BE2C (cell line): ENCODE measurements at places on chromosomes 7 and 10.

- DNase-seq, result peak; percentile 25
These were observed 259.2 kb downstream of the TNS3 start for GRCh38 chr7:47322731-47323130.

GRCh38 chr7:81769891-81770727 lies at the start of gene HGF:
HGF (minus strand) TSS chr7:81770047; CDS start chr7:81769971, 76 bp downstream.
- peak; percentile 78 for DNase-seq

DNA sequence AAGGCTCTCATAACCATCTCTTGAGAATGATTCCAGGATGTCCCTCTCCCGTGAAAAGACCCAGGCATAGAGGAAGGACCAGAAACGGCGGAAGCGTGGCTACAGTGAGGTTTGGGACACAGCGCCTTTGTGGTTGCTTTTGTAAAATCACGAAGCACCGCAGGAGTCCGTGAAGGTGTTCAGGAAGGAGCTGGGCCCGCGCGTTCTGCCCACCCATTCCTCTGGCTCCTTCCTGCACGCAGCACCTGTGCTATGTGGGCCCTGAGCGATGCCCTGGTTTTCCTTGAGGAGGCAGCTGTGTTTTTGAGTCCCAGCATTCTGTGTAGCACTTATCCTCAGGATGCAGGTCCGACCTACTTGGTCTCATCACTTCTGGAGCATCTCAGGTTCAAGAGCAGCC lies 112.8 kb downstream of the TRRAP start:
- DNase-seq, result no peak

DNA sequence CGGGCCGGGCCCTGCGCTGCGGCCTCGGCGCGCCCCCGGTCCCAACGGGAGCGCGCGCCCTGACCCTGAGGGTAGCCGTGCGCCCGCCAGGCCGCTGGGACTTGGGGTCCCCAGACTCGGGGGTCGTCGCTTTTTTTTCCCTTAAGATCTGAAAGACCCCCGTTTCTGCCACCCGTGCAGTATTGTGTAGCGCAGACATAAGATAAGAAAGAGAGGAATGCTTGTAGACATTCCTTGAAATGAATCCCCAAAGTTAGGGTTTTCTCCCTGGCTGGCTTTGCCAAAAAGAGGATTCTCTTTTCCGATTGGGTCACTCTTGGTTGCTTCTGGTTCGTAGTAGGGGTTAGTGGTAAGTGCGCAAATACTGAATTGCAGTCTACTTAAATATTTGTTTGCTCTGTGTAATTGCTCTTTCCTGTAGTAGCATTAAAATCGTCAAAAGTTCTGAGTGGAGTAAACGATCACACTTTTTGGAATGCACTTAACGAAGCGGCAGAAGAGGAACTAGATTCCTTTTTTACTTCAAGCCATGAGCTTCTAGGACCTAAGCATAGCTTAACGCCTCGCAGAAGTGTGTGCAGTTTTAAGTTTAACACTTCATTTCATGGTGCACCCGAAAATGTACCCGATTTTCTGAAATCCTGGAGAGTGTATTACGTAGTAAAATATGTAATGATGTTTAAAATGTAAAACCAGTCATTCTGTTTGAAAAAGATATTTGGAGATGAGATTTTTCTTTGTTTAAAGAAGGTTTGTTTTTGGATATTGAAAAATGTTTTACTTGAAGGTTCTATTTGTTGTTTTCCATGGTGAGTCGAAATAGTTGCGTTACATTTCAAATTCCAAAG lies 1.3 kb downstream of the CUL1 start:
- DNase-seq, result no peak

GRCh38 chr7:33970536-33970935 lies 65.2 kb downstream of the BMPER start:
- no peak for DNase-seq

- peak; percentile 84 for DNase-seq
These were observed 27.8 kb downstream of the UNC5B start for GRCh38 chr10:71239946-71240795.

GRCh38 chr7:84482476-84482875 lies 287.9 kb upstream of the SEMA3A start:
- no peak for DNase-seq

- peak; percentile 52 for DNase-seq
These were observed 11.2 kb downstream of the UBE2D4 start for GRCh38 chr7:43937444-43937843.

- DNase-seq, result no peak
These were observed 254.6 kb downstream of the ANKRD30A start for GRCh38 chr10:37379991-37380390.

DNA sequence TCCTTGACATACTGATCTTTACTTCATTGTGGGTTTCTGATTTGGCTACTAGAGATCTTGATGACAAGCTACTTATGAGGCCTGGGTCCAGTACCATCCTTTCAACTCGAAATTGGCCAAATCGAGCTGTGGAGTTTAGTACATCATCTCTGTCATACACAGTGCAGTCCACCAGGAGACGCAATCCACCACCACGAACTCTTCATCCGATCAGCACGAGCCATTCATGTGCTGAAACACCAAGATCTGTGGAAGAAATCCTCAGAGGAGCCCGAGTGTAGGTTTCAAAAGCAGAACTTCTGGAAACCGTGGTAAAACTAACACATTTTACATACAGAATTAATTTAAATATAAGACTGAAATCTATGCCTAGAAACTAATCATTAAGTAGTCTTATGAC lies 14.2 kb downstream of the DNAJC9 start:
- DNase-seq, result peak; percentile 20

- DNase-seq, result peak; percentile 59
These were observed 903 bp upstream of the KCNMA1 start for GRCh38 chr10:77638321-77639101.

DNA sequence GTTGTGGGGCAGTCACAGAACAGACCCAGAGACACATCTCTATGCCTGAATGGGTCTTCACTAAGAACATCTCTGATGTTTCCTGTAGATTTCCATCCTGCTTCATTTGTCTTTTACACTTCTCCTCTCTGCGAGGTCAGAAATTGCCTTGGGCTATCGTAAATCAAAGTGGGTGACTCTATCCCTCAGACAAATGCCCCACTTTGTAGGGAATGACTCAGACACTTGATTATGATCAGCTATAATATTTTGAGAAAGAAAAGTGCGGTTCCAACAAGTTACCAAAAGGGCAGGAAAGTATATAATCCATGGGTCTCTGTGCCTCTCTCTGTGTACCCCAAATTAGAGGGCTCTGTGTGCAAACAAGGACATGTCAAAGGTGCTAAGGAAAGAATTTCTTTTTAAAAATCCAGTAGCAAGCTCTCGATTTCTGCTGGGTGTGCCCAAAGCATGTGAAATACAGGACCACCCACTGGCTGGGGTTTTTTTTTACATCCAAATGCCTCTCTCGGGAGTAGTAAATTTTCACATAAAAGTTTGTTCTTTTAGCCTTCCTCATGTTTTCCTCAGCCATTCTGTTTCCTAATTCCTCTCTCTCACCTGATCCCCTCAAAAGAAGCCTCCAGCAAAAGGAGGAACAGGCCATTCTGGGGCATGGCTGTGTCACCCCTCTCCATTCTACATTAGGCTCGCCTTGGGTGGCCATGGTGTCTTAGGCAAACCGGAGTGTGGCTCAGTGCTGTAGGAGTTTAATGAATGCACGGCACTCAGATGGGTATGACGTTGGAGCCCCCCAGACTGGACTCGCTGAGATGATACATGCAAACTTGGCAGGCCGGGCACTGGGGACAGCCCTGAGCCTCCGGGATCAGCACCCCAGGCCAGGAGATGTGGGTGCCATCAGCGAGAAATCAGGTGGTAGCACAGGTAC lies 6.3 kb upstream of the OPN4 start:
- no peak for DNase-seq

DNA sequence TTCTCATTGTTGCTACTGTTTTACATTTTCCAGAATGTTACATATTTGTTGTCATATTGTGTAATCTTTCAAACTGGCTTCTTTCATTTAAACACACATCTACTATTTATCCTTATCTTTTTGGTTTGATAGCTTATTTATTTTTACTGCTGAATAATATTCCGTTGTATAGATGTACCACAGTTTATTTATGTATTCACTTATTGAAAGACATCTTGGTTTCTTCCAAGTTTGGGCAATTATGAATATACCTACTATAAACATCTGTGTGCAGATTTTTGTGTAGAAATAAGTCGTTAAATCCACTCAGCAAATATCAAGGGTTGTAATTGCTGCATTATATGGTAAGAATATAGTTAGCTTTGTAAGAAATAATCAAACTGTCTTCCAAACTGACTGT lies 669.2 kb downstream of the TNS3 start:
- no peak for DNase-seq

GRCh38 chr10:75599875-75600648 lies 168.6 kb downstream of the LRMDA start:
- DNase-seq, result no peak

- no peak for DNase-seq
These were observed 31.4 kb downstream of the PARP12 start for GRCh38 chr7:140031364-140031763.

GRCh38 chr10:10677479-10677878 lies 340.2 kb upstream of the CELF2 start:
- peak; percentile 6 for DNase-seq

DNA sequence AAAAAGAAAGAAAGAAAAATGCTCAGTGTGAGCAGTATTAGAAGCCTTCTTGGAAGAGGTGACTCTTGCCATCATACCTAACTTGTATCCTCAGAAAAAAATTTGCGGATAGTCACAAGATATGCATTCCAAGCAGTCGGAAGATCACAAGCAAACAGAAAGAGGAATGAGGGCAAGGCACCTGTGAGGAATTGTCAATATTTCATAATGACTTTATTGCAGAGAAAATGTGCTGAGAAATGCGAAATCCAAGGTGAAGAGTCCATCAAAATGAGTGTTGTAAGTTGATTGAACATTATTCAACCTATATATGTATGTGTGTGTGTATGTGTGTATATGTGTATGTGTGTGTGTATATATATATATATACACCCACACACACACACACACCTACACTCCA lies 1624.7 kb upstream of the LRRTM3 start:
- no peak for DNase-seq

DNA sequence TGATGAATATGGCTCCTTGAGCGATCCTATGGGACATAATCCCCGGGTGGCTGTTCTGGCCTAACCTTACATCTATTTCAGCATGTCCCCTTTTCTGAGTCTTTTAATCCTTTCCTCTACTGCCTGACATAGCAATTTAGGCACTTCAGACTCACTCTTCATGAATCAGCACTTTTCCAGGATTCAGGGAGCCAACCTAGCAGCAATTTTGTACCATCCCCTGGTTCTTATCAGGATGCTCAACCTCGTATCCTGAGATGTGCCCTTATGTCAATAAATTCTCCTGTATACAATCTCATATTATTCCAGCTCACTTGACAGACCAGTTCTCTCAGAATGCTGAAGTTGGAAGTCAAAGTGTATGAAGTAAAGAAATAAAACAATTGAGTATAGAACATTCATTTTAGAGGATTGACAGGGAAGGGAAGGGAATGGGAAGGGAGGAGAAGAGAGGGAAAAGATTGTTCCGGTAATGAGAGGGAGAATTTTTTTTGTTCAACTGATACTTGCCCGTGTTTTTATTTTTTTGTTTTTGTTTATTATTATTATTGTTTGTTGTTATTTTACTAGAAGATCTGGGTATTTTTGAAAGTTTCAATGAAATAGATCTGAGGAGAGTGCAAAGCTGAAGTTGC lies 8.2 kb upstream of the ZC3HAV1 start:
- DNase-seq, result no peak

DNA sequence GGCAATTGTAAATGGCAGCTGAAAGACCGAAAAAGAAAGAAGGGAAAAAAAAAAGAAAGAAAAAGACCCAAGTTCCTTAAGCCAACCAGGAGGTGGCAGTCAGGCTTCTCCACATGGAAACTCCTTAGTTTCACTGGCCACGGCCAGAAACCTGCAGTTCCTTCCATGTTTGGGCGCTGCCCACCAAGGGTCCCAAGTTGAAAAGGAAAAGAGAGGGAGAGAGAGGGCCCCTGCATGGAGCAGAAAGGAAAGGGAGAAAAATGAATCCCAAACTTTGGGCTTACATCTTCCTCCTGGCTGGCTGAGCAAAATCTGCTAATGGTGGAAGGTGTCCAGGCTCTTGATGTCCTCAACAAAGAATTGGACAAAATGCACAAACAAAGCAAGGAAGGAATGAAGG lies 31.8 kb upstream of the ABCA13 start:
- no peak for DNase-seq

DNA sequence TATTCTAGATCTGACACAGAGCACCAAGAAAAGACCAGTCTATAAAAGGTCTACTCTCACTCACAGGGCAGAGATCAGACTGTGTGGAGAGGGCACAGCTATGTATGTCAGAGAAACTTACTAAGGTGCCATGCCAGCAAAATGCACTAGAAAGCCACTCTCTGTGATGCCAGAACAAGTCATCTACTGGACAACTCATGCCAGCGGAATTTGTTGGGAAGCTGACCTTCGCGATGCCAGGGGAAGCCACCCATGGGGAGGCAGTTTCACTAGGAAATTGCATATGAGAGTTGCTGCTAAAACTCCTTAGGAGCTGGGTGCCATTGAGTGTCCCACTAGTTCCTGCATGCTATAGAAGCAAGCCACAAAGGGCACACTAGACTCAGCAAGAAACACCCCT lies 58.5 kb downstream of the MICU1 start:
- no peak for DNase-seq

- peak; percentile 51 for DNase-seq
These were observed 30.2 kb upstream of the ANKRD2 start for GRCh38 chr10:97542169-97543024.

GRCh38 chr10:117239721-117240620 lies 943 bp upstream of the SLC18A2 start:
- DNase-seq, result no peak

DNA sequence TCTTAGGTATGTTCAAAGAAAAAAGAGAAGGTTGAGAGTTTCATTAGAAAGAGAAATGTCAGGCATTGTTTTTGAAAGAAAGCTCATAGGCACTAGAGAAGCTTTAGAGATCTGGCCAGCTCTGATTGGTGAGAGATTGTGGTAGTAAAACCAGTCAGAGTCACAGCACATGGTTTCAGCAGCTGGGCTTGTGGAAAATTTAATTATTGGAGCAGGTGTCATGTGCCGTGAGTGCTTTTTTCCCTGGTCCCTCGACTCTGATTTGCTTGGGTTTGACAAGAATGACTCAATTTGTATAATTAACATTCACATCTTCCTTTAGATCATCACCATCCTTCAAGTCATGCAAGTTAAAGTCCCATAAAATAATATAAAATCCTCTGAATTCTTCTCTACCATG lies 35.2 kb downstream of the MRPL32 start:
- DNase-seq, result no peak

- no peak for DNase-seq
These were observed 32.4 kb downstream of the WDR86 start for GRCh38 chr7:151377406-151377805.

GRCh38 chr10:35913628-35914027 lies 271.5 kb upstream of the FZD8 start:
- no peak for DNase-seq
